ENCODE measurements at places on chromosomes 2 and 18. TPM values are rescaled to one million over a fixed set of nuclear protein-coding genes. Genes with fewer than 3 reads are reported as not detected.

RAB27B gene
- 7.0 TPM for total RNA-seq

SCN7A gene
- not detected for total RNA-seq

TMEFF2 gene
- 0.10 TPM for total RNA-seq

ESPNL gene
- not detected for total RNA-seq

MLPH gene
- total RNA-seq, result 121 TPM

ROCK1 gene
- total RNA-seq, result 21.3 TPM

TUBA4B gene
- not detected for total RNA-seq

DNA sequence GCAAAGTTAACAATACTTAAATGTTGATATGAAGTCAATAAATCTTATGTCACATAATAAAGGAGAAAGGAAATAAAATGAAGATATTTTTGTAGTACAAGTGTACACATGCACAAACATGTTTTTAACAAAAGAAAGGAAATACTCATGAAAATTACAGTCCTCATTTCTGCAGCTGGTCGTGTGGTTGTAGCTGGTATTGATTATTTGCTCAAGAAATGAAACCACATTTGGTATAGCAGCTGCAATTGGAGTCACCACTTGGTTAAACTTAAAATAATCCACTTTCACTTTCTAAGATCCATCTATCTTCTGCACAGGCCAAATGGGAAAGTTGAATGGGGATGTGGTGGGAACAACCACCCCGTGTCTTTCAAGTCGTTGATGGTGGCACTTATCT lies 580.5 kb upstream of the NRXN1 start:
- no peak for DNase-seq

DNA sequence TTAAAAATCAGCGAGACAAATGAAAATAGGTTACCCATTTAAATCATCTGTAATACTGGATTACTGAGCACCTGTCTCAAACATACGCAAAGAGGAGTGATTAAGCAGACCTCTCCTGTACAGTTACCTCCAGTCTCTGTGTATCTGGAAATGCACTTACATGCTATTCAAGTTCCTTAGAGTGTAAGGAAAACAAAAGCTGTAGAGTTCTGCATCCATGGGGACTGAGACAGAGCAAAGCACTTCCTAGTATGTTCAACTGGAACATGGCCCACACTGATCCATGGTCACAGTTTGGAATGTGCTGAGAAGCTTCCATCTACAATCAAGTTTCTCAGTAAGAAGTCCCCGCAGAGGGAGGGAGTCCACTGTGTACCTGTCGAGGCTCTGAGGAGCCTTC lies 63.9 kb downstream of the PPP4R1 start:
- no peak for DNase-seq

DNA sequence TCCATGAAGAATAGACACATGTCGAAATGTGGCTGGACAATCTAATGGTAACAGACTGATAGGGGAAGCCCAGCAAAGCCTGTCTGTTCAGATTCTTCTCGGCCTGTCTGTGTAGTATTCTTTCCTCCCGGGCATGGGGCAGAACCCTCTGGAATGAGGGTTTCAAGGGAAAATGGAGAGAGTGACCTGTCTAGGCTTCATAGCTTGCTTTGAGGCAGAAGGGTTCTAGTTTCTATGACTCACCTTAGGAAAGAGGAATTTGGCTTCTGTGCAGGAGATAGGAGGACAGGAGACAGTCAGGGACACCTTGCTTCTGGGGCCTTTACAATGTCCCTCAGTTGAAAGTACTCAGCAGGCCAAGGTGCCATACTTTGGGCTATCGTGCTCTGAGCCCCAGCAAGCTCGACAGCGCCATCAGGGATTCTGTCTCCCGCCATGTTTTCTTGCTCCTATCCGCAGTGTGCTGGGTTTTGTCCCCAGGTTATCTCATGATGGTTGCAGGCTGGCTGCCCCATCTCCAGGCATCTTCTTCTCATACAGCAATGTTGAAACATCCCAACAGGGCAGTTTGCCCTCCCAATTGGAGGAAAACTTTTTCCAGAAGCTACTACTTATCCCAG lies 74.7 kb upstream of the TLK1 start:
- DNase-seq, result no peak

- no peak for DNase-seq
Observed at GRCh38 chr18:61637319-61637718, 255.5 kb downstream of the RNF152 start.

DNA sequence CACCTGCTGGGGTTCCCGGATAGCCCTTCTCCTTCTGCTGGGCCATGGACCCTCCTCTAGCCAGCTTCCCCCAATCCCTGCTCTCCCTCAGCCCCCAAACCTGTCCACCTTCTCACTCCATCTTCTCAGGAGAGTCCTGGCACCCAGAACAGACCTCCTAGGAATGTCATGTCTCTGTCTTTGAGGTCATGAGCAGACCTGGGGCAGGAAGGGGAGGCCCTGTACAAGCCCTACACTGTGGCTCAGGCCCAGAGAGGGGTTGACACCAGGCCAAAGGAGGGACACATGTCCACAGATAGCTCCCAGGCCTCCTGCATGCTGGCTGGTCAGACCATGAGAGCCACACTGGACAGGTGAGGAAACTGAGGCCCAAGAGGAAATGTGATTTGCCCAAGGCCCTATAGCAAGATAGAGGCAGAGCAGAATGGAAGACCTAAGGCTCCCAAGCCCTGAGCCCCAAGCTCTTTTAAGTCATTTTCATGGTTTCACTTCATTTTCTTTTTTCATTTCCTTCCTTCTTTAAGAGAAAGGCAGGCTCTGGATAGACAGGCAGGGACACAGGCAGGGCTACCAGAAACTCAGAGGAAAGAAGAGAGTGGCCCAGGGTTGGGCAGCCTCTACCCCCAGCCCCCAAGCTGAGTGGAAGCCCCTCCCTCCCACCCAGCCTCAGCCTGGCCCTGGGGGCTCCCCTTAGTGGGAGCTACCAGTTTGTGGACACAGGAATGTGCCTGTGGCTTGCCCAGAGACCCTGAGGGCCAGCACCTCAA lies 159.7 kb downstream of the SMAD7 start:
- DNase-seq, result no peak

- DNase-seq, result no peak
Observed at GRCh38 chr2:222545823-222546795, 109.8 kb downstream of the FARSB start.

- no peak for DNase-seq
Observed at GRCh38 chr2:135471106-135471505, 59.9 kb downstream of the ZRANB3 start.

GRCh38 chr2:164203131-164203530 lies 418.2 kb downstream of the GRB14 start:
- DNase-seq, result no peak

DNA sequence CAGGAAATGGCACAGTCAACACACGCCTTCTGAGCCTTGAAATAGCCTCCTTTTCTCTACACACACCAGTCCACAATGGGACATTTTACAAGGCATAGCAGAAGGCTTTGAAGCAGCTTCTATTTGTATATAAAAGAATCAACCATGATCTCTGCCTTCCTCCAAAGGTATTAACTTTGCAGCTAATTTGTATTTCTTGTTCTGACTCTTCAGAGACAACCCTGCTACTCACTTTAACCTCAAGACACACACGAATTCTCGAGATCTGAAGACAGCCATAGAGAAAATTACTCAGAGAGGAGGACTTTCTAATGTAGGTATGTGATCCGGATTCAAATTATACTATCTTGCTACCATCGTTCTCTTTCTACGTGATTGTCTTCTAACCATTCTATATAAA lies 104.6 kb downstream of the VIT start:
- no peak for DNase-seq

GRCh38 chr2:234300391-234300925 lies 196.4 kb downstream of the ARL4C start:
- DNase-seq, result no peak
